Right ventricle myocardium inferior (tissue), 1 donor: ENCODE measurements at places on chromosomes 11 and 22. TPM values are rescaled to one million over a fixed set of nuclear protein-coding genes. Genes with fewer than 3 reads are reported as not detected.

The CASP5 gene
- not detected for total RNA-seq

The OR4P4 gene
- total RNA-seq: not detected

The SCT gene
- not detected for total RNA-seq

The MIAT gene
- total RNA-seq: 0.38 TPM

The MS4A8 gene
- total RNA-seq: not detected

The CCDC15 gene
- total RNA-seq: 0.38 TPM

The KCNK7 gene
- 0.43 TPM for total RNA-seq

The PATE2 gene
- total RNA-seq: not detected

The LRP4 gene
- total RNA-seq: 17.5 TPM

The WBP2NL gene
- 0.24 TPM for total RNA-seq

The KRTAP5-5 gene
- not detected for total RNA-seq

The C11orf97 gene
- total RNA-seq: not detected

The KRTAP5-2 gene
- total RNA-seq: not detected

The KRTAP5-1 gene
- not detected for total RNA-seq

The TMEM138 gene
- 18.0 TPM for total RNA-seq

The MRGPRX3 gene
- not detected for total RNA-seq

The OR52I2 gene
- not detected for total RNA-seq

The GGTLC3 gene
- total RNA-seq: not detected

The NOX4 gene
- total RNA-seq: 1.5 TPM

The MS4A6E gene
- not detected for total RNA-seq

The TNNT3 gene
- 36.3 TPM for total RNA-seq

The ME3 gene
- total RNA-seq: 28.9 TPM

The KCNJ11 gene
- total RNA-seq: 23.5 TPM

The ARHGEF17 gene
- total RNA-seq: 57.1 TPM

The APLNR gene
- 18.4 TPM for total RNA-seq

The C22orf39 gene
- total RNA-seq: 63.3 TPM

The UBQLN3 gene
- total RNA-seq: not detected

The BRSK2 gene
- 1.4 TPM for total RNA-seq

The FGF4 gene
- not detected for total RNA-seq

The BTG4 gene
- total RNA-seq: not detected

The RIC3 gene
- total RNA-seq: 11.7 TPM

The CCDC34 gene
- 3.8 TPM for total RNA-seq

The CECR2 gene
- total RNA-seq: 6.4 TPM

The TM7SF2 gene
- total RNA-seq: 53.1 TPM

The LRRC32 gene
- 32.5 TPM for total RNA-seq

The TENM4 gene
- 0.35 TPM for total RNA-seq

The TSSK2 gene
- not detected for total RNA-seq
